Stimulated activated CD4-positive, alpha-beta T cell treated with anti-CD3 and anti-CD28 coated beads, Interleukin-12 subunit alpha, Interleukin-12 subunit beta, amount 100 ng/mL, for 24 hours (primary cell): ENCODE measurements at places on chromosomes 16 and 17.

GRCh38 chr17:71633391-71633849, 487.4 kb upstream of the SOX9 start:
- no peak for DNase-seq

GRCh38 chr17:77455891-77456260, 315.1 kb downstream of the SEC14L1 start:
- DNase-seq: no peak

- no peak for DNase-seq
Measured at GRCh38 chr17:43453331-43453812, 30.4 kb upstream of the DHX8 start.

DNA sequence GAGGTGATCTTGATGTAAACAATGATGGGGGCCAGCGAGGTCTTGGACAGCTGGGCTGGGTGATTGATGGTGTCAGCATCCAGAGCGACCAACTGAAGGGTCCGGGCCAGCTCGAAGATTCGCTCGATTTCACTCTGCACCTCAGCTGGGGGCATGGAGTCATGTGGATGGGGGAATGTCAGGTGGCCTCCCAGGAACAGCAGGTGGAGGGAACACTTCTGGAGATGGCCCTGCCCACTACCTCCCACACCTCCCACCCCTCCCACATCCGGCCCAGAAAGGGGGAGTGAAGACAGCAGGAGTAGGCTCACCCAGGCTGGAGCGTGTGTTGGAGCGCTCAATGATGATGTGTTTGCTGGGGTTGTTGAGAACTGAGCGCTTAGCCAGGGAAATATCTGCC, 13.7 kb downstream of the CACNB1 start:
- no peak for DNase-seq
